Right atrium auricular region (tissue), 2 donors: ENCODE measurements at places on chromosomes 6 and 20. TPM values are rescaled to one million over a fixed set of nuclear protein-coding genes. Genes with fewer than 3 reads are reported as not detected.

DNA sequence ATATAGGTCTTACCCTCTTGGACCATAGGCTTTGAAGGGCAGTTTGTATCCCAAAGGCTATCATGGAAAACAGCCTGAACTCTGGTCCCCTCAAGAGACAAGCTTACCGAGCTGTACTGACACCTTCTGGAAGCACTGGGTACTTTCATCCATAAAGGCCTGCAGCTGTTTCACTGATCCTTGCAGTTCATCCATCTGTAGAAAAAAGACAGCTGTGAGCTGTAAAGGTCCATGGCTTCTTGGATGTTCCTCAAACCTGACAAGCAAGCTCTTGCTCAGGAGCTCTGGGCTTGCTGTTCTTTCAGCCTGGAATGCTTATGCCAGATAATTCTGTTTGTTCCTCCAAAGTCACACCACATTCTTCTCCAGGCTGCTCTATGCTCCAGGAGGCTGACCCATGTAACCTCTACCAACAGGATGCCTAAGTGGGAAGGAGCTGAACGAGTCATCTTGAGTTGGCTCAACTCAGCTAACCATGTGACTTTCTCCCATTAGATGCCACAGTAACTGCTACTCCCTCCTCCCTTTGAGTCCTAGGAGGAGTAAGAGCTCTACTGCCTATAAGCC is 8.8 kb upstream of the NDRG3 start:
- DNase-seq = no peak

DNA sequence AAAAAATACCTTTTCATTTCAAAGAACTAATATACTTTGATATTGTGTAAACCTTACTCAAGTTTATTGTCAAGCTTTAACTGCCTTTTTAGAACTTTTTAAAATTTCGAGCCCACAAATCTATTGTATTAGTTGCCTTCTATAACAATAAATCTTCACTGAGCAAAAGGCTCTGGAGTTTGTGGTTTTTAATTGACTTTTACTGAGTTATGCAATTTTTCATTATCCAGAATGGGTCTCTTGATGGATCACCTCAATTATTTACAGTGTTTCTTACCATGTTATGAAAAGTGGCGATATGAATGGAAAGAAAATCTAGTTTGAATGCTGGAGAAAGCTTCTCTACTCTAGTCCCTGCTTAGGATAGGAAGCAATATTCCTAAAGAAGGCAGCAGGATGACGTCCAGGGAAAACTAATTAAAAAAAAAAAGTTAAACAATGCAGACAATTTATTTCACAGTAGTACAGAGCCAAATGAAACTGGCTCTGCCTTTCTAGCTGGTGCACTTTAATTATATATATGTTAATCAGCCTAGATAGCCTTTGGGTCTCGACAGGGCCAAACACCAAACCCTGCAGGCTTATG is 5.0 kb downstream of the ID4 start:
- DNase-seq = no peak

The ETV7 gene
- total RNA-seq = 0.33 TPM

DNA sequence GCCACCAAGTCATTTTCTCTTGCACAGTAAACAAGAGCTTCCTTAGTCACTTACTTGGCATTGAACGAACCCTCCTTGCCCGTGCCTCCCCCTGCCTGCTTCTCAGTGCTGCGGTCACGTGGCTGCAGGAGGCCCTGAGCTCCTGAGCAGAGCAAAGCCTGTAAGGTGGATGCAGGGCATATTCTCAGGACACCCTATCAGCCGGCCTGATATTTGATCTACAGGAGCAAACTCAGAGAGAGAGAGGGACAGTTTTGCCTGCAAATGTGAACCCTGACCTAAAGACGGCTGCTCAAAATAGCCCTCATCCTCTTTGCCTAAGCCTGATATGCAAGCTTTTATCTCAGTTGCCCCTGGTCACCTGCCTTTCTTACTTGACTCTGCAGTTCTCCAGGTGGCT is 93.0 kb upstream of the POPDC3 start:
- no peak for DNase-seq

DNA sequence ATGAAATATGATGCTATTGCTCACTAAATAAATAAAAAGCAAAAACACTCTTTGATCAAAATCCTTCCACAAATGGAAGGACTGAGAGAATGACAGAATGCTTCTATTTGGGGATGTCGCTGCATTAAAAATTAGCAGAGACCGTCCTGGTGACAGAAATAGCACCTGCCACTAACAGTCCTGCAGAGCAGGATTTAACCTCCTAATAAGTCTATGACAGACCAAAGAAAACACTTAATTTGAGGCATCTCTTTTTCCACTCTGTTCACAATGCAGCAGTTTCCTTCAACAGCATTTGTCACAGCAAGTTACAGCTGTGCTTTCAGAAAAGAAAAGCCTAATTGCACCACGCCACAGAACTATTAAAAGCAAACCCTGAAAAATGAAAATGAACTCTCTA is 140.6 kb upstream of the BEND6 start:
- DNase-seq = no peak

The GRIK2 gene
- total RNA-seq = 12.1 TPM

The DCBLD1 gene
- total RNA-seq = 6.3 TPM

The ZNF391 gene
- 0.89 TPM for total RNA-seq

The OXT gene
- not detected for total RNA-seq

DNA sequence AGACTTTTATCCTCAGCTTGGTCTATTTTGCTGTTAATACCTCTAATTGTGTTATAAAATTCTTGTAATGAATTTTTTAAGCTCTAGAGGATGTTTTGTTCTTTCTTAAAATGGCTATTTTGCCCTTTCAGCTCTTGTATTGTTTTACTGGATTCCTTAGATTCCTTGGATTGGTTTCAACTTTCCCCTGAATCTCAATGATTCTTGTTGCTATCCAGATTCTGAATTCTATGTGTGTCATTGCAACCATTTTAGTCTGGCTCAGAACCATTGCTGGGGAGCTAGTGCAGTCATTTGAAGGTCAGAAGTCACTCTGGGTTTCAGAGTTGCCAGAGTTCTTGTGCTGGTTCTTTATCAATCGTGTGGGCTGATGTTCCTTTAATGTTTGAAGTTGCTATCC is 37.1 kb downstream of the OTOR start:
- no peak for DNase-seq

- no peak for DNase-seq
Observed at GRCh38 chr20:33647603-33648395, 14.3 kb upstream of the C20orf144 start.

The TINAG gene
- 0.51 TPM for total RNA-seq

The CDSN gene
- total RNA-seq = not detected

The PDRG1 gene
- 5.7 TPM for total RNA-seq

DNA sequence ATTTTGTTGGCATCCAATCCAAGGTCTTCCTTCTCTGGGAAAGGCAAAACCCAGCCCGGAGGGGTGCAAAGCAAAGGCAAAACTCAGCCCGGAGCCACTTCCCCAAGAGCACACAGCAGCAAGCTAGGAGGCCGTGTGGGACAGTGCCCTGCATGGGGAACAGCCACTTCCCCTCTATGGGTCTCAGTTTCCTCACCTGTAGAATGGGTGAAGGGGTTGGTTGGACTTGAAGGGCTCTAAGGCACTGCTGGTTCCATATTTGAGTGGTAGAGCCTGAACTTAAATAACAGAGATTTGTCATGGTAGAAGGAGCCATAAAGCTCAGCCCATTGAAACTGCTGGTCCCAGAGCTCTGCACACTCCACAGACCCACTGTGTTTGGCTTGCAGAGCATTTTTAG is 51.3 kb upstream of the CCDC167 start:
- DNase-seq = no peak

- DNase-seq = no peak
Observed at GRCh38 chr20:19453862-19454261, 241.4 kb downstream of the SLC24A3 start.
